ENCODE measurements at places on chromosomes 3 and 15.
A peak's percentile ranks its signal among the peaks of the same experiment; 100 is the strongest.

- DNase-seq, result no peak
These were observed 248.7 kb downstream of the ZIC4 start for GRCh38 chr3:147157631-147158030.

- no peak for DNase-seq
These were observed 278.3 kb downstream of the FGF12 start for GRCh38 chr3:192449036-192449435.

- DNase-seq, result no peak
These were observed 374.3 kb upstream of the TGFBR2 start for GRCh38 chr3:30232142-30232541.

- peak; percentile 15 for DNase-seq
These were observed 212.5 kb downstream of the OSBPL10 start for GRCh38 chr3:31768479-31769125.

- no peak for DNase-seq
These were observed 62.6 kb upstream of the ETV5 start for GRCh38 chr3:186171521-186171920.

- no peak for DNase-seq
These were observed 128.0 kb downstream of the RBPMS2 start for GRCh38 chr15:64647367-64647766.

GRCh38 chr3:160451602-160452001 is 2.0 kb upstream of the TRIM59 start:
- no peak for DNase-seq

GRCh38 chr3:10546181-10546624 is 40.8 kb upstream of the ATP2B2 start:
- DNase-seq, result no peak

GRCh38 chr3:11247362-11247761 is 24.8 kb upstream of the ATG7 start:
- DNase-seq, result no peak

- no peak for DNase-seq
These were observed 25.0 kb downstream of the TCAIM start for GRCh38 chr3:44363591-44363990.

DNA sequence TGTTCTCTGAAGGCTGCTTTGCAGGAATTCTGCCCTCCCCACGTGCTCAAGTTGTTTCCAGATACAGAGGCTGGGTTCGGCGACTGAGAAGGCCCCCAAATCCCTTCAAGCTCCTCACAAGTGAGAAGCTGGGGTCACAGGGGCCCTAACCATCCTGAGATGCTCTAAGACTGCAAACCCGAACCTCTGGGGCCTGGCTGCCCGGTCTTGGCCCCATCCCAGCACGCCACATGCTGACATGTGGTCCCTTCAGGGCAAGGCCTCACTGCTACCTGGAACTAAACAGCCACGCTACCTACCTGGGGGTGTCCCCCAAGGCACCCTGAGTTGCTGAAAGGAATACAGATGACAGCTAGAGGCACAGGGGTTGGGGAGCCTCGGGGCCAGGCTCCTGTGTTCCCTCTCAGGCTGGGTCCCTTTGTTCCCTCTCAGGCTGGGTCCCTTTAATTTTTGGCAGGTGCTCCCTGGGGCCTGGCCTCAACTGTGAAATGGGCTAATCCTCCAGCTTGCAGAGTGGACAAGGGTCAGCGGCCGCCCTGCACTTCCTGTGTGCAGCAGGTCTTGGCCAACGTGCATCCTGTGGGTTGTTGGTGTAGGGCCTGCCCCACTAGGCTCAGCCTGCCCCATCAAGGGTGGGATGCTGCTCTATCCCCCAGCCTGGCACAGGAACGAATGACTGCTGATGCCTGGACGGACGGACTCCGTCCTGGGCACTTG is 32.5 kb downstream of the KLHL25 start:
- no peak for DNase-seq

- no peak for DNase-seq
These were observed 733.6 kb downstream of the PLOD2 start for GRCh38 chr3:145427355-145427754.

DNA sequence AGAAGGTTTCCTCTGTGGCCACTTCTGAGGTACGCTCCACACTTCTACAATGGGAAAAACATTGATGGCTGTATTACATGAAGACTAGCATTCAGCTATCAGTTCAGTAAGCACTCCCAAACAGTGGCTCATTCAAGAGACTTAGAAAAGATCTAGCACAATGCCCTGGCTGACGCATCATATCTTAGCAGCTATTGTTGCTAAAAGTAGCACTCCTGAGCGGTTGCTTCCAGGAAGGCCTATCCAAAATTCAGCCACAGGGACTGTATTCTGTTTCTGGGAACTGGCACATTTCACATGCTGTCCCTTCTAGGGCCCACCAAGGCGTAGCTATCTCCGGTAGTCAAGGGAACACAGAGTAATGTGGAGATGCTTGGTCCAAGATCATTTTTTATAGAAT is 21.2 kb upstream of the SPRED1 start:
- no peak for DNase-seq

DNA sequence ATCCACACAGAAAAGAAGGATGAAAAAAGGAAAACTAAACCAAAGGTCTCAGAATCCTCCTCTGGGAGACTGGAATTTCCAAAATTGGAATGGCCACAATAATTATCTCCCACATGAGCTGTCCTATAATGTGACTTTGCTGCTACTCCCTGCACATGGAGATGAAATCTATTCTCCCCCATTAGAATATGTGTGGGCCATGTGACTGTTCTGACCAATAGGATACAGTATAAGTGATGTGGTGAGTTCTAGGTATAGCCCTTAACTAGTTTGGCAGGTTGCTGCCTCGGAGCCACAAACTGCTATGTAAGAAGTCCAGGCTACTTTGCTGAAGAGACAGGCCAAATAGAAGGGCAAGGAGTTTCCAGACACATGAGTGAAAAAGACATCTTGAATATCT is 5.2 kb downstream of the TRIM59 start:
- no peak for DNase-seq

DNA sequence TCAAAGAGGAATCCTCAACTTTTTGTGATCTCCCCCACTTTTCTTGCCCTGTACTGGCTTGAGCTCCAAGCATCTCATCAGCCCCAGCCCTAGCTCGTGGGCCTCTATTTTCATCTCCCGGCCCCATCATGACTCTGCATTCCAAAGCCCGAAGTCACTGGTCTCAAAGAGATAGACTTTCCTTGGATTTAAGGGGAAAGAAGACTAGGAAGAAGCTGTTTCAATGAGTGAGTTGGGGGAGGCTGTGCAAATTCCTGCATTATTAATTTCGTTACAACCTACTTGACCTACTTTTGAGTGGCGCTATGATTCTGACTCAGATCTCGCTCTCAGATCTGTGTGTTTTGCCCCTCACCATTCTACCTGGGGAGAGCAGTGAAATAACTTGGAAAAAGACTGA is 266.6 kb upstream of the TBL1XR1 start:
- DNase-seq, result no peak

DNA sequence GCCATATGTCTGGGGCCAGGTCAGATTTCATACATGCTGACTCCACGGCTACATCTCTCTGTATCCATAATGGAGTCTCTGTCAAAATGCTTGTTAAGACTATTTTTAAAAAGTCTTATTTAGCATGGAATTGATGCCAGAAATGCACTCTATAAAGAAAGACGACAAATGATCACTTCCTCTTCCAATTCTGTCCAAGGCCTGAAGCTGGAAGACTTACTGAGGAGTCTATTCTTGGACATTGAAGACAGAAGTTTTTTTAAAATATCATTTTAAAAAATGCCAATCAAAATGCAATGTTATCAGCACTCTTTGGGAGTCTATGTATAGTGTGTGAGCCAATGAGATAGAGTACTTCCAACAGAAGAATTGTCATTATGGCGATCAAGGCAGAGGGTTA is 27.9 kb upstream of the NMNAT3 start:
- DNase-seq, result no peak

DNA sequence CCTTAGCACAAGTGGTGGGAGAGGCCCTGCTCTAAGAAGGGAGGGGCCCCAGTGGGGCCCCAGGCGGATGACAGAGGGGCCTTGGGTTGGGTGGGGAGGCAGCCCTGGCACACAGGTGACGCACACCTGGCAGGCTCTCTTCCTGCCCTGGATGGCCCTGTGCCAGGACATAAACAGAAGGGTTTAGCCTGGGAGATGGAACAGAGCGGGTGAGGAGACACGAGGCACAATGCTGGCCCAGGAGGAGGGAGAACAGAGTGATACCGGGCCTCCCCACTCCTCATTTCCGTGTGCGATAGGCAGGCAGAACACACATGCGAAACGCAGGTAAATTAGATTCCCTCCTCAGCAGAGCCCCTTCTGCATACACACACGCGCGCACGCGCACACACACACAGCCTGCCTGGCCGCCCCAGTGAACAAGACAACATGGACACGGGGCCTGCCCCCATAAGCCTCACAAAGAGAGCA is 39.8 kb downstream of the IDH2 start:
- no peak for DNase-seq

- no peak for DNase-seq
These were observed 78.3 kb downstream of the NAALADL2 start for GRCh38 chr3:174937478-174937877.

- DNase-seq, result no peak
These were observed 25.1 kb upstream of the TNIK start for GRCh38 chr3:171485338-171485737.

DNA sequence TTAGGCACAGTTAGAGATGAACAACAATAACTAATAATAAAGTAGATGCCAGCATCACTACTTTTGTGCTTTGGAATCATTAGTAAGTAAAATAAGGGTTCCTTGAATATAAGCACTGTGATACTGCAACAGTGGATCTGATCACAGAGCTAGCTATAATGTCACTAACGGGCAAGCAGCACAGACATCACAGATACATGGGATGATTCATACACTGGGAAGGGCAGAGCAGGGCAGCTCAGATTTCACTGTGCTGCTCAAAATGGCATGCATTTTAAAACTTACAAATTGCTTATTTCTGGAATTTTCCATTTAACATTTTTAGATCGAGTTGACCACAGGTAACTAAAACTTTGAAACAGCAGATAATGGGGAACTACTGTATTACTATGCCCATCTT is 476.6 kb downstream of the FHIT start:
- no peak for DNase-seq

DNA sequence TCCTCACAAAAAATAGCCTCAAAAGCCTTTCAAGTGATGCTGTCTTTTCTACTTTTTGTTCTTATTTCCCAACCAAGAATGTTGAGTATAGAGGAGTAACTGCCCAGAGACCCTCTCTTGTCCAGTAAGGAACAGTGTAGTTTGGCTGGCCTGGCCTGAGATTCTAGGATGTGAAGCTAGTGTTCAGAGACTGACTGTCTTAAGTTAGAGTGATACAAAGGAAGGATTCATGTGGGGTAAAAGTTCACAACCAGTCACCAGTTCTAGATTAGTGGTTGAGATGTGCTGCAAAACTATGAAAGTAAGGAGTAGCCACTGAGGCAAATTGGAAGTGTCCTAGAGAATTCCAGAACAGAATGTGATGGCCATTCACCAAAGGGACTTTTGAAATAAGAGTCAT is 49.1 kb downstream of the RSRC1 start:
- no peak for DNase-seq

GRCh38 chr15:65653341-65653740 is 31.6 kb downstream of the SLC24A1 start:
- DNase-seq, result no peak

DNA sequence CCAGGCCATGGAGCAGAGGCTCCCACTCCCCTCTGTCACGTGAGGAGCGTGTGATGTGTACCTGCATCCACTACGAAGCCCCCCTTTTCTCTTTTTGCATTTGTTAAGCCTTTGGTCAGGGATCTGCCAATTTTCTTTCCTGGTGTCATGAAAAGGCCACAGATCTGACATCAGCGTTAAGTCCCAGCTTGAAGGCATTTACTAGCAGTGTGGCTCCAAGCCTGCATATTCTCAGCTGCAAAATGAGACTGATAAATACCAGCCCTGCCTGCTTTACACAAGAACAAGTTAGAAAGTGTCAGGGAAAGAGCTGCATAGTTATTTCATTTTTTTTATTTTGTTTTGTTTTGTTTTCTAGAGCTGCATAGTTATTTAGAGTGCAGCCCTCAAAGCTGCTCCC is 2.3 kb upstream of the ANKRD63 start:
- DNase-seq, result no peak

DNA sequence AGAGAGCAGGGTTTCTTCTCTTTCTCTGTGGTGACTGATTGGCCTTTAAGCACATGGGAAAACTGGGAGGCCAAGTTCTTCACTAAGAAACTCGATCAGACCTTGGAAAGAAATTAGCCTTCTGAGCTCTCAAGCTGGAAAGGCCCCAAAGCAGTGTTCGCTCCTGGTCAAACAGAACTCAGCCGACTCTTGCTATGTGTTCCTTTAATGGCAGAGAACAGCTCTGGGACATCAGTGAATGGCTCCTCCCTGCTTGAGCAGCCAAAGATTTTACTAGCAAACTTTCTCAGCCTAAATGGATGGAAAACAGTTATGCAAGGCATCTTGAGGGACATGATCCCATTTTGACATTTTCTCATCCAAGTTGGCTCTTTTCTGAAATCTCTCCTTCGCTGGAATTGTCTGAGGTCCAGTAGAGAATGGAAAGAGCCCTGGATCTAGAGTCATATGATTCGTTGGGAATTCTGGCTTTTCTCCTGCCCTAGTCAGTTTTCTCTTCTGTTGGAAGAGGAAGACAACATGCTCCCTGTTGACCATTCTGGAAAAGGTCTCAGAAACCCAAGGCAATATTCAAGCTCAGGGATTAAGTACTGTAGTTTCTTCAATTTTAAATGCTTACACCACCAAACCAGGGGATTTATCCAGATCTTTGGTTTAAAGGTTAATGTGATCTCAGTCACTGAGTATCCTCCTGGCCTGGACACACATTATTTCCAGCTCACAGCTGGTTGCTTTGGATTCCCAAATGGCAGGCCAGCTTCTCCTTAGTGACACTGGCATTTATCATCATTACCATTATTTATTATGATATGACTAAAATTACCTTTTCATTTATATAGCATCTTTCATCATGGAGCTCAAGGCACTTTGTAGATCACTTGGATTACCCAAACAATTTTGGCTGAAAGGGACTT is 319.6 kb downstream of the AGBL1 start:
- no peak for DNase-seq

- no peak for DNase-seq
These were observed 533.0 kb upstream of the SEMA6D start for GRCh38 chr15:47184003-47184907.

- DNase-seq, result no peak
These were observed 85.6 kb upstream of the POU1F1 start for GRCh38 chr3:87361956-87362355.

- DNase-seq, result no peak
These were observed 34.7 kb downstream of the SPTSSB start for GRCh38 chr3:161336661-161337060.

- DNase-seq, result no peak
These were observed 25.2 kb downstream of the NOX5 start for GRCh38 chr15:69039516-69040225.

- DNase-seq, result no peak
These were observed 279.3 kb downstream of the KCNH8 start for GRCh38 chr3:19427422-19428149.

GRCh38 chr15:92770641-92771040 is 115.1 kb upstream of the FAM174B start:
- no peak for DNase-seq

DNA sequence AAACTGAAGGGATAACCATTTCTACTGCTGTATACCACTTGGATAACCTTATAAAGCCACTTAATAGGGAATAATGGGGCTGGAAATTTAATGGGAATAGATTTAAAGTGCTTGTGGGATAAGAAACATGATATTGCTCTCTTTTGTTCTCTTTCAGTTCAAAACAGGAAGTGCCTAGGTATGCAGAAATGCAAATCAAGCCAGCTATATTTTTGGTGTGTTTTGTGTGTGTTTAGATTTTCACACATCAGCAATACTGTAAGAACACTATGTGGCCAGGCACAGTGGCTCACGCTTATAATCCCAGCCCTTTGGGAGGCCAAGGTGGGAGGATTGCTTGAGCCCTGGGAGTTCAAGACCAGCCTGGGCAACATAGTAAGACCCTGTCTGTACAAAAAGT is 442.3 kb upstream of the TPRG1 start:
- no peak for DNase-seq

Measured in stimulated activated CD8-positive, alpha-beta memory T cell treated with anti-CD3 and anti-CD28 coated beads, Interleukin-4, amount 100 ng/mL, for 1 hour (primary cell).